ENCODE measurements at places on chromosomes 3 and 15. TPM values are rescaled to one million over a fixed set of nuclear protein-coding genes. Genes with fewer than 3 reads are reported as not detected.

- H3K4me1 ChIP-seq, result no peaks in the 10 kb centered on the region
- no peaks in the 10 kb centered on the region for H3K27me3 ChIP-seq
- H3K27ac ChIP-seq, result no peak overlapping the region
- no peak for DNase-seq
- no peaks in the 10 kb centered on the region for H3K36me3 ChIP-seq
Measured at GRCh38 chr15:33094336-33094735, 100.2 kb downstream of the FMN1 start.

GRCh38 chr15:57769266-57769665 is 62.8 kb downstream of the POLR2M start:
- H3K27ac ChIP-seq, result no peak overlapping the region
- no peaks in the 10 kb centered on the region for H3K4me1 ChIP-seq
- no peaks in the 10 kb centered on the region for H3K27me3 ChIP-seq
- DNase-seq, result no peak
- H3K36me3 ChIP-seq, result no peaks in the 10 kb centered on the region

DNA sequence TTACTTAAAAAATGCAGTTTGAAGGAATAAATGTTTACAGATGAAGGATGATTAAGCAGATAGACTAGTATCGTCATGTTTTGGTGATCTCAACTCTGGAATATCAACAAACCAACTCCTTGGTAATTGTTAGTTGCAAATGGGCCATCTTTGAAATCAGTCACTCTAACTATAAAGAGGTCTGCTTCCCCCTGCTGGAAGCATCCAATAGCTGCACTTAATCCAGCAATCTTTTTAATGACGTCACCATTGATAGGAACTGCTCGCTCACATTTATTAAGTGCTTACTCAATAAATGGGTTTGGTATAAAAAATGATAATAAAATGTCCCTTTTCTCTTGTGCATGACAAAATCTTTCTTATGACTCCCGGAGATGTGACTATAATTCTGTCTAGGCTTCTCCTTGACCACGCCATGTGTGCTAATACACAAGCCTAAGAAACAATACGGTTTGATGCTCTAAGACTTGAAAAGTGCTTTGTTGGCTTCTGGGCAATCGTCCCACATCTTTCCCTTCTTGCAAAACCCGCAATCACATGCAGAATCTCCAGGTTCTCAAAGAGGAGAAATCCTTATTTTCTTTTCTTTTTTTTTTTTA is 227.6 kb upstream of the POU1F1 start:
- no peaks in the 10 kb centered on the region for H3K27me3 ChIP-seq
- no peak overlapping the region for H3K4me3 ChIP-seq
- no peaks in the 10 kb centered on the region for H3K36me3 ChIP-seq
- DNase-seq, result no peak
- no peaks in the 10 kb centered on the region for H3K4me1 ChIP-seq

- DNase-seq, result no peak
- H3K27ac ChIP-seq, result no peak overlapping the region
- no peaks in the 10 kb centered on the region for H3K36me3 ChIP-seq
- H3K4me3 ChIP-seq, result no peak overlapping the region
Measured at GRCh38 chr3:185555101-185555501, 2.7 kb upstream of the LIPH start.

The LIPC gene
- 0.74 TPM for total RNA-seq

The ST6GAL1 gene
- total RNA-seq, result 29.2 TPM

The OR5K2 gene
- total RNA-seq, result not detected

- no peaks in the 10 kb centered on the region for H3K4me1 ChIP-seq
- H3K27me3 ChIP-seq, result no peaks in the 10 kb centered on the region
- no peak overlapping the region for H3K4me3 ChIP-seq
- DNase-seq, result no peak
- H3K36me3 ChIP-seq, result no peaks in the 10 kb centered on the region
- no peak overlapping the region for H3K27ac ChIP-seq
Measured at GRCh38 chr3:195597848-195598247, 14.1 kb upstream of the APOD start.

The UROC1 gene
- total RNA-seq, result 0.17 TPM

The CTXN2 gene
- total RNA-seq, result not detected

DNA sequence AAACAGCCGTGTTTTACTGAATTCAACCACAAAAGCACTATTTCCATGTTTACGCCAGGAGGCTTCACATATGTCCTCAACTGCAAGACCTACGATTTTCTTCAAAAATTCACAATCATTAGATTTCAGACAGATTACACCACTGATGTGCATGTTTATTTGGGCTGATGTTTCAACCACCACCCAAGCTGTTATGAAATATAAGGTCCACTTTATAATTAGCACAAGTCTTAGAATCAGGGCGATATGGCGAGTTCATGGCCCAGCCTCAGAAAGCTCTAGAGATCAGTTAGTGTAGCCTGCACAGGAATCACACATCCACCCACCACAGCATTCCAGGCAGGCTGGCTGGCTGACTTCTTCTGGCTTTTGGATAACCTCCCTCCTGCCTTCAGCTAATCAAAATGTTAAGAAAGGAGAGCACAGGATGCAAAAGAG is 15.4 kb downstream of the SH3BP5 start:
- H3K4me3 ChIP-seq, result no peak overlapping the region
- H3K27me3 ChIP-seq, result no peaks in the 10 kb centered on the region
- no peaks in the 10 kb centered on the region for H3K36me3 ChIP-seq
- DNase-seq, result no peak
- H3K4me1 ChIP-seq, result peaks cover 30% of the 10 kb centered on the region

DNA sequence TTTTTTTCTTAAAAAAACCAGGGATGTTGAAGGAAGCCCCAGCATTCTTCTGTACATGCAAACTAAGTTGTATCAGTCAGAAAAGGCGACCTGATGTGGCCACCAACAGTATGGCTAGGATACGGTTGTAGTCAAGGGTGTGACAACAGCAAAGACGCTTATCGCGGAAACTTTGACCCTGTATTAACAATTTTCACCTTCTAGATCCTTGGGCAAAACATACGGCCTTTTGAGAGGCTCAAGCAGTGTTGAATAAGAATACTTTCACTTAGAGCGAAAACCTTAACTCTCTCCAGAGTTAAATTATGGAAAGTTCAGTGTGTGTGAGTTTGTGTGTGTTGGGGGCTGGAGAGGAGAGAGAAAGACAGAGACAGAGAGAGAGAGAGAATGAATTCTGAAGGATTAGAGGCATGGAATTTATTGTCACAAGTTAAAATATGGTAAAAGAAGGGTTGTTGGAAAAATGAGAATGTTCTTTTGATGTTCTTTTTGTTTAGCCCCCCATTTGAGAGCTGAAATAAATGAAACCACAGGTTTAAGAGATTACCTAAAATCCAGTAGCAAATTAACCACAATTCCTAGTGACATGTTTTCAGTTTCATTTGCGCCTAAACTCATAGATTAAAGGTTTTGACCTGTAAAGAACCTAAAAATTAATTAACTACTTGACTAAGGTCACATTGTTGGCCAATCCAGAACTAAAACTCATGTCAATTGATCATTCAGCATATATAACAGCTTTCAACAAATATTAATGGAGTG is 9.2 kb downstream of the ALCAM start:
- H3K27ac ChIP-seq, result no peak overlapping the region
- no peaks in the 10 kb centered on the region for H3K27me3 ChIP-seq
- no peak overlapping the region for H3K4me3 ChIP-seq
- DNase-seq, result no peak
- H3K4me1 ChIP-seq, result no peaks in the 10 kb centered on the region

GRCh38 chr15:62359416-62359815 is 194.3 kb upstream of the C2CD4B start:
- no peak for DNase-seq
- no peaks in the 10 kb centered on the region for H3K36me3 ChIP-seq
- no peak overlapping the region for H3K27ac ChIP-seq
- H3K4me3 ChIP-seq, result no peak overlapping the region
- no peaks in the 10 kb centered on the region for H3K27me3 ChIP-seq

GRCh38 chr3:151035072-151035471 is 50.4 kb upstream of the MED12L start:
- H3K4me3 ChIP-seq, result no peak overlapping the region
- no peak overlapping the region for H3K27ac ChIP-seq
- no peaks in the 10 kb centered on the region for H3K27me3 ChIP-seq

- H3K36me3 ChIP-seq, result no peaks in the 10 kb centered on the region
- H3K4me3 ChIP-seq, result no peak overlapping the region
- DNase-seq, result peak; percentile 58
Measured at GRCh38 chr15:20340931-20341661, 200.5 kb downstream of the GOLGA6L6 start.

DNA sequence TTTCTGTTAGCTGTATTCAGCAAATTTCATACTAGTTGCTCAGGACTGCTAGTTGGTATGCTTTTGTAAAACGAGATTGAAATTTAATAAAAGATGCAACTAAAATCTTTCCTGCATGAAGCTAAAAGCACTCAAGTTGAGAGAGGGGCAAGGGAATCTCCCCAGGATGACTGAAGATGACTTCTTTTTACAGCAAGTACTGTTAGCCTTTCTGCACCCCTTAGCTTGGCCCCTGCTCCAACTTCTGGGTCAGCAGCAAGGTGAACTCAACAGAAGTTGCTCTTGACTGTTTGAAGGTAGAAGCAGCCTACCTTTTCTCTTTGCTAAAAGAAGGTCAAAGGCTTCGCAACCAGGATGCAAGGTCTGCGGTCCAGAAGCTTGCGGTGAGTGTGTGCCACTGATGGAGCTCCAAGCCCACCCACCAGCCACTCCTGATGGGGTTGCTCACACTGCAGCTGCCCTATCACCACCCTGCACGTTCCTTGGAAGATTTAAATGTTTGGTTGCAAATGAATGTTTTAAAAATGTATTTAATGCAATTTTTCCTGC is 32.5 kb downstream of the NME9 start:
- no peaks in the 10 kb centered on the region for H3K4me1 ChIP-seq
- H3K36me3 ChIP-seq, result no peaks in the 10 kb centered on the region
- no peak for DNase-seq
- no peaks in the 10 kb centered on the region for H3K27me3 ChIP-seq
- no peak overlapping the region for H3K27ac ChIP-seq

GRCh38 chr3:9201266-9201665 is 48.2 kb downstream of the SRGAP3 start:
- H3K36me3 ChIP-seq, result no peaks in the 10 kb centered on the region
- H3K4me3 ChIP-seq, result no peak overlapping the region
- H3K27me3 ChIP-seq, result no peaks in the 10 kb centered on the region
- H3K27ac ChIP-seq, result no peak overlapping the region

The FOXB1 gene
- not detected for total RNA-seq

The SLC22A13 gene
- total RNA-seq, result not detected

GRCh38 chr3:66797889-66798560 is 200.1 kb upstream of the KBTBD8 start:
- no peaks in the 10 kb centered on the region for H3K27me3 ChIP-seq
- no peaks in the 10 kb centered on the region for H3K36me3 ChIP-seq
- no peak overlapping the region for H3K27ac ChIP-seq
- no peak overlapping the region for H3K4me3 ChIP-seq

- no peak overlapping the region for H3K4me3 ChIP-seq
- DNase-seq, result no peak
Measured at GRCh38 chr3:189726277-189726676, 95.1 kb downstream of the TP63 start.

DNA sequence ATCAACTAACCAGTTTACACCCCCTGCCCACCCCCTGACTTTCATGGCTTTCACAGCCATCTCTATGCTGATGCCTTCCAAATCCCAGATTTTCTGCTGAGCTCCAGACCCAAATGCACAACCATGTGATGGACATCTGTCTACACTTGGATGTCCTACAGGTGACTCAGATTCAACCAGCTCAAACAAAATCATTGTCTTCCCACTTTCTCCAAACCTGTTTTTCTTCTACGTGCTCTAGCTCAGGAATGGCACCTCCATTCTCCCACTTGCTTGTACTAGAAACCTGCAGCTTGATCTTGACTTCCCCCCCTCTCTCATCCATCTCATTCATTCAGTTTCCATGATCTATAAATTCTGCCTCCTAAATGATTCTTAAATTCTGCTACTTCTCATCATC is 34.1 kb upstream of the RARRES1 start:
- no peak overlapping the region for H3K27ac ChIP-seq
- H3K4me1 ChIP-seq, result peaks cover 18% of the 10 kb centered on the region
- no peak overlapping the region for H3K4me3 ChIP-seq
- H3K36me3 ChIP-seq, result no peaks in the 10 kb centered on the region

The GNB4 gene
- 14.0 TPM for total RNA-seq

The GOLGA6L7 gene
- not detected for total RNA-seq

DNA sequence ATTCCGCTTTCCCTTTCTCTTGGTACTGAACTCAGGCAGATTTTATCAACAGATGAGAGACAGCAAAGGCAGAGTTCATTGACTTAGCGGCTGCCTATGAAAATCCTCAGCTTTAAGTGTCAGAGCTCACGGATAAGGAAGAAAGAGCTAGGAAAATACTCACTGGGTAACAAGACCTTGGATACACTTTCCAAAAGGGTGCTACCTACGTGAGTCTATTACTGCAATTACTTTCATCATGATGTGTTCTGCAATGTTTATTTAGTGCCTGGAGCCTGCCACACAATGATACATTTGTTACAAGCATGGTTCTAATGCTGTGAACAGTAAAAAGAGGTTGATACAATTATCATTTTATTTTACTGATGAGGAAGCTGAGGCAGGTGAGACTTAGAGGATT is 177.5 kb downstream of the GRM7 start:
- no peaks in the 10 kb centered on the region for H3K27me3 ChIP-seq
- H3K4me1 ChIP-seq, result no peaks in the 10 kb centered on the region
- H3K27ac ChIP-seq, result no peak overlapping the region
- H3K36me3 ChIP-seq, result no peaks in the 10 kb centered on the region
- no peak overlapping the region for H3K4me3 ChIP-seq

DNA sequence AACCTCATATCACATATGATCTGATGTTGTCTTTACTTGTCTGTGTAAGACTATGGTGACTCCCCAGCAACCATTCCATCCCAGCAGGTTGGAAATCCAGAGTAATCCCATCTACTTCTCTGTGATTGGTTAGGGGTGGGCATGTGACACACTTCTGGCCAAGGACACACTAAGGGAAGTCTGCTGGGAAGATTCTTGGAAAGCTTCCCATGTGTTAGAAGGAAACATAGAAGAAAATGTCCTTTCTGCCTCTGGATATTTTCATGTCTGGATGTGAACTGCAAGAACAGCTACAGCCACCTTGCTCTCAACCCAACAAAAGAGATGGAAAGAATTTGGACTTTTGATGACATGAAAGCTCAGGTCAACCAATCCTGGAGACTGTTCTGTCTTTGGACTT is 2.6 kb upstream of the UBE2Q2 start:
- no peak overlapping the region for H3K27ac ChIP-seq
- H3K4me3 ChIP-seq, result no peak overlapping the region
- no peak for DNase-seq
- H3K27me3 ChIP-seq, result no peaks in the 10 kb centered on the region

GRCh38 chr3:150433347-150433746 is 25.2 kb downstream of the TSC22D2 start:
- no peak for DNase-seq
- H3K27ac ChIP-seq, result no peak overlapping the region
- no peak overlapping the region for H3K4me3 ChIP-seq
- H3K4me1 ChIP-seq, result no peaks in the 10 kb centered on the region
- no peaks in the 10 kb centered on the region for H3K27me3 ChIP-seq

Measured in ovary (tissue), 10 donors.